ENCODE measurements at places on chromosomes 2 and 18.

- DNase-seq: no peak
These were observed 49.2 kb upstream of the KCNG2 start for GRCh38 chr18:79748321-79749180.

DNA sequence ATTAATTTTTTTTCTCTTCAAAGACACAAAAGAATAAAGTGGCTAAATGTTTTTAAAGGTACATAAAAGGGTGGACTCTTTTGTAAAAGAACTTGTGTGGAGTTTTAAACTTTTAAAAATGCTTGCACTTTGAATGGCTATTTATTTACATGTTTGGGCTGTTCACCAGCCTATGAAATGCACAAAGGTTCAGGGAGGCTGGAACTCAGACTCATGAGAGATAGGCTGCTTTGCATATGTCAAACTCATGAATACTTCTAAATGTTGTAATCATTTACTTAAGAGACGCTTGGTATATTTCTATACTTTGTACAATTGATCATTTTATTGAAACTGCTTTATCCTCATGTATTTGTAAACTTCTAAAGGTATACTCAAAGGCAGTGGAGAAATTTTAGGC lies 79.9 kb downstream of the ZEB2 start:
- no peak for DNase-seq

DNA sequence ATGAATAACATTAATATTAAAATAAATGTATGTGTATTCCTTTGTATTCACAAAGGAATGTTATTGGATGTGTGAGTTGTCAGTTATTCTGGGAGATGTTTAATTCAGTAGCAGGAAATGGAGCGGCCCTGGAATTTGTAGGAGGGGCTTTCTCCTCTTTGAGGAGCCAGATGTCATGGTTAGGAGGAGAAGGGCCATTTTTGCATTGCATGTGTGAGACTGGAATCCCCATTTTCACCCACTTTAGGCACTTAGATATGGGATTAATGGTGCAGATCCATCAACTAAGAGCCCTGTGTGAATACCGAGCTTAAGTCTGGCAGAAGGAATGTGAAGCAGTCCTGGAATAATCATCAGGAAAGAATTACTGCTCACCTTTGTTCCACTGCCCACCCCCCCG lies 439.2 kb downstream of the PARD3B start:
- DNase-seq: no peak

DNA sequence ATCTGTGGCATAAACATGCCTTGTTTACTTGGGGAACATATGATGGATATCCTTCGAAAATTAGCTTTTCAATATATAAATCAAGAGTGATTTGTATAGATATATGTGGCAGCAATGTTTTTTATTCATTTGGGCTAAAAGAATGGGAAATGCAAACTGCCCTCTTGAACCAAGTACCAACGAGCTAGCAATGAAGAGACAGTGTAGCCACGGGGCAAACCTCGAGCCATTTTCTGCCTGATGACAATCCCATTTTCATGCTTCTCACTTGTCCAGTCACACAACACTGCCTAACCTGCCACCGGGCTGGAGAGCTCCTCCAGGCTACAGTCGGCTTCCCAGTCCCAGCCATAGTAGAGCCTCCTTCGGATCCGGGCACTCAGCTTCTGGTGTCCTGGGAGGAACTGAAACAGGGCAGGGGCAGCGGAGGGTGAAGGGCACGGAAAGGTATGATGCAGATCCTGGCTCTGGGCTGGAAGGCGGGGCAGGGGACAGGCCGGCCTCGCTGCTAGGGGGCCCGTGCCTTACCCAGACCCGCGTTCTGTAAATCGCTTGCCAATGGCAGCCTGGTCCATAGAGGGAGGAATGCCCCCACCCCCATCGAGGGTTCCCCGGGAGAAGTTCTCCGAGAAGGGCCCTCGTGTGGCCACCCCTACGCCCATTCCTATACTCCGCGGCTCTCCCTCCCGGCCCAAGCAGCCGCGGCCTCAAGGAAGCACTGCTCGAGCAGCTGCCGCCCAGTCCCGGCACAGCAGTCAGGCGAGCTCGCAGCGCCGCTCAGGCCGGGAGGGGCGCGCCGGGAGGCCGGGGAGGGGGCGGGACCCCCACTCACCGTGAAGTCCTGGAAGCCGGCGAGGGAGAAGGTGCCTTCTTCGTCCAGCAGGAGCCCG lies 552 bp downstream of the CNPPD1 start:
- DNase-seq: no peak

- DNase-seq: no peak
These were observed 892 bp downstream of the CELF4 start for GRCh38 chr18:37564711-37565100.

DNA sequence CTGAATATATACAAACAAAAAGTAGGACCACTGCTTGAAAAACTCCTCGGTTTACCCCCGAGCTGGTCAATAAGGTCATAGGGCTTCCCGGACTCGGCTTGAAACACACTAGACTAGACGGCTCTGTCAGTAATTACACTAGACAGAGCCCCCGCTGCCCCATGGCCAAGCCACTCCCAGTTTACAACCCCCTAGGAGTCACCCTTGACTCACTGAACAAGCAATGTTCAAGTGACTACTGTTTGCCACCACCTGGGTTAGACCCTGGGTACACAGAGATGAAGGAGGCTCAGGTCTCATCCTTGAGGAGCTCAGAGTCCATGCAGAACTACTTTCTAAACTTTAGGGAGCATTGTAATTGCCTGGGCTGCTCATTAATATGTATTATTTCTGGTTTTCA lies 13.7 kb upstream of the PRELID3A start:
- DNase-seq: no peak

- no peak for DNase-seq
These were observed 62.3 kb upstream of the CTIF start for GRCh38 chr18:48476550-48476917.

- DNase-seq: no peak
These were observed 75.1 kb downstream of the PLEKHM3 start for GRCh38 chr2:207950063-207950760.

DNA sequence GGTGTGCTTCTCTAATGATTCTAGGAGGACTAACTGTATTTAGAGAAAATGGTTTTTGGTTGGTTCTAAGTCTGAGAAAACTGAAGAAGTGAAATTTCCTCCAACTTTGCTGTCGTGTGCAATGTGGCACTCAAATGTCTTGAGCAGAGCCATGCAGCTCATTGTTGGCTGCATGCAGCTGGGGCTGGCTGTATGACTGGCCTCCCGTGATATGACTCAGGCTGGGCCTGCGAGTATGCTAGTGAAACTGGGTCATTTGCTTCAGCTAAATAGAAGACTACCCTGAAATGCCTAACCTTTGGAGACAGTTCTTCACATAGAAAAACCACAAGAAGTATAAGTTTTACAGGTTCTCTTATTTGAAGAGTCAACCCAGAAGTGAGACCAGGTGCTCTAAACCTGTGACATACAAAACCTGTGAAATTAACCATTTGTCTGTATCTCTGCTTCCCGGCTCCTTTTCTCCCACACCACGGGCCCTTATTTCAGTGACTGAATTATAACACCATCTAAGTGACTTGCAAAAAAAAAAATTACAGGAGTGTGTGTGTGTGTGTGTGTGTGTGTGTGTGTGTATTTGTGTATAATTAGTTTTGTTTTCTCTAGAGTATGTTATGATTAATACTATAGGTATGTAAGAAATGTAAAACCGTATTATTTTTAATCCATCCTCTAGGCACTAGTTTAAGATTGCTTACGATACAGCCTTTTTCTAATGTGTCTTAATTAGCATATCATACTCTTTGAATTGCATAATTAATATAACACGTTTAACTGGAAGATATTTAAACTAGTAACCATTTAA lies 15.9 kb downstream of the POLI start:
- no peak for DNase-seq

DNA sequence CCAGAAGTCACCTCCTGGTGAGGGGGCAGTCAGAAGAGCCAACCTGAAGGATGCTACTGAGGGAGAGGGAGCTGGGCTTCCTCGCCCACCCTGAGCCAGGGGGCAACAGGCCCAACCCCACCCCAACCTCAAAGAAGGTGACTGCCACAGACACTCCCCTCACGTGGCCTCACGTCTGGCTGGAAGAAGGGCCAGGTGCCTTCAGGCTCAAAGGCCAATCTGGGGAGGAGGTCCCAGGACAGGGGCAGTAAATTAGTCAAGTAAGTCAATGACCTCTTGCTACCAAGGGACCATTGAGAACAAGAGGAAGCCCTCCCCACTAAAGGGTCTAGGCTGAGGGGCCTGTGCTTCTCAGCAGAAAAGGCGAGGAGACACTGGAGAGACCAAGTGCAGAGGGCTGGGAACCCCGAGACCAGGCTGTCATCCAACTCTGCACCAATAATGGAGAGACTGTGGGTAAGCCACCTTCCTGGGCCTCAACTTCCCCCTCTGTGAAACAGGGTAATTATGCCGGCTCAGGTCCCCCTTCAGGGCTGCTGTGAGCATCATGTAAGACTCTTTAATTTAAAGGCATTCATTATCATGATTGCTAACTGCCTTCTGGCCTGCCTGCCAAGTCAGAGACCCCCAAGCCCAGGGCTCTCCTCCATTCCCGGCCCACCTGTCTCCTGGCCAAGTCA lies 20.2 kb upstream of the TNS1 start:
- DNase-seq: no peak

- no peak for DNase-seq
These were observed 144.7 kb downstream of the NDUFA10 start for GRCh38 chr2:239880396-239880795.

DNA sequence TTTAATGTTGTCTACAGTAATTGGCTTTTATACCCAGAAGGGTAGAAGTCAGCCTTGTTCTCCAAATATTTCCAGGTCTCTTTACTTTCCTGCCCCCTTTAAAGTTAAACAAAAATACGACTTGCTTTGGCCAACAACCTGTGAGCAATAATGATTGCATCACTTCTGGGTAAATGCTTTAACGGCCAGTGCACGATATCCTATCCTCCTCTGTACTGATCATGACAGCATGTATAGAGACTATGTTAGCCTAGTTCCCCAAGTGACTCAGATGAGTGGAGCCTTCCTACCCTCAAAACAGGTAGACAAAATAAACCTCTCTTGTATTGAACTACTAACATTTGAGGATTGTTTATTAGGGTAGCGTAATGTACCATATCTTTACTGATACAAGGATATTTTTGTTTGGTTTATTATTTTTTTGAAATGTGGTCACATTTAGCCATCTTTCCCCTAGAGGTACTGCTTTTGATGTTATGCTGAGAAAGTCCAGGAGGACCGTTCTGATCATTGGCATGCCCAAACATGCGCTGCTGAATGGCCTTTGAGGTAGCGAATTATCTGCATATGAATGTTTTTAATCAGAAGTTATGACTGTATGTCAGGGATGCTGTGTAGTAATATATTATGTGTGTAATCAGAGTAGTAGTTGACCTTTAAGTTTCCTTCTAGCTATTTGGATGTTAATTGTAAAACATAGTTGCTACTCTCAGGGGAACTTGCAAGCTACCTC lies 262.6 kb upstream of the DCC start:
- DNase-seq: no peak

- DNase-seq: no peak
These were observed 2.1 kb upstream of the TWIST2 start for GRCh38 chr2:238845583-238846377.

GRCh38 chr2:157788201-157788600 lies 87.9 kb downstream of the ACVR1 start:
- DNase-seq: no peak

DNA sequence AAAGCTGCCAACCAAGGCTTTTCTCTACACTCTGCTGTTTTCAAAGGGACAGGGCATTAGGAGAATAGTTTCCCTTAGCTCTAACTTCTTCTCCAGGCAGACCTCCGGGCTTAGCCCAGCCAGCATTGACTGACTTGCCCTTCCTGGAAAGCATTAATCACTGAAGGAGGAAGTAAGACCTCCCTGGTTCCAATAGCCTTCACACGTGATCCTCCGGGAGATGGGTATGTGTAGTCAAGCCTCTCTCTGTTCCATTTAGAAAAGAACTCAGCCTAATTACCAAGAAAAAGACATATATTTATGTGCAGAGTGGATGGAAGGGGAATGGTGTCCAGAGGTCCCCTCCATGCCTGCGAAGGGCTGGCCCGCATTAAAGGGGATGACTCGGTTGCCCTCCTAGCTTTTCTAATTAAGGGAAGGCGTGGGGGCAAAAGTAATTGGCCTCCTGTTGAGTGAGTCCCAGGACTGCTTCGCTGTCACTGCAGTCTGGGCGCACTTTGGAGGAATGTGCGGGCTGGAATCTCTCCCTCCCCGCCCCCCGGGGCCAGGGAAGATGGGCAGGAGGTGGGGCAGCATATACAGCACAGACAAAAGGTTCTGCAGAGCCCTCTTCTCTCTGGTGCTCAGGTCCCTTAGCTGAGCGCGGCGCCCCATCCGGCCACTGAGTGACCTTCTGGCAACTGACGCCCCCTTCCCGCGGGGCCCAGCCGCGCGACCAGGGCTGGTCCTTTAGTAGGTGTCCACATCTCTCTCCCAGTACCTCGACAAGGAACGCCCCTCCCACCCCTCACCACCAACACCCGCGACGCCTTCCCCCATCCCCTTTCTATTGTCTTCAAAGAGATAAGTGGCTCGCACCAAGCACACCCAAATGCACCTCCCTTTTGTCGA lies 686.0 kb downstream of the NRXN1 start:
- DNase-seq: no peak

DNA sequence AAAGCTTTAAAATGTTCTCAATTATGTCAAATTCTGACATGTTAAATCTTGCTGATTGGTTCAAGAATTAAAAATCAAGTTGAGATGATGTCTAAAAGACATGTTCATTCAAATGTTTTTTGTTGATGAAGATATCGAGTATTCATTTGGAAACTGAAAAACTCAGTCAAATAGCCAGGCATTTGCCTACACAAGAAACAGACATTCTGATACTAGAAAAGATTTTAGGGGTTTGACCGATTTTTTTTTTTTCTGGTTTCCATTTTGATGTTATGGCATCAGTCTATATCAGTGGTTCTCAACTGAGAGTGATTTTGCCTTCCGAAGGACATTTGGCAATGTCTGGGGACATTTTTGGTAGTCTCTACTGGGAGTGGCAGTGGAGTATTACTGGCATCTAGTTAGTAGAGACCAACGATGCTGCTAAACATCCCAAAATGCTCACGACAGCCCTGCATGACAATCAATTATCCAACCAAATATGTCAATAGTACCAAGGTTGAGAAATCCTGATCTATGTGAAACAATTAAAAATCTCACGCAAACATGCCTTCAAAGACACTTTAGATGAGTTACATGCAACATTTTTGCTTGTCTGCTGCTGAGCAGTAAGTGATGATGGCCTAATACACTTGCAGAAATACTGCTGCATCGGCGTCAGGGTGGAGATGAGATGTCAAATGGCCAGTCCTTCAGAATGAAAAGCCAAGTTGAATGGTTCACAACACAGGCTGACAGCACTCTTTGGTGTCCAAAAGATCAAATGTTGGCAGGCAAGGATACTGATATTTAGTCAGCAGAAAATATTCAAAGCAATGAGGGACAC lies 12.5 kb downstream of the RASGRP3 start:
- DNase-seq: no peak
